Activated T-cell treated with anti-CD3 and anti-CD28 coated beads for 4 hours (primary cell): ENCODE measurements at places on chromosomes 12 and 14.

DNA sequence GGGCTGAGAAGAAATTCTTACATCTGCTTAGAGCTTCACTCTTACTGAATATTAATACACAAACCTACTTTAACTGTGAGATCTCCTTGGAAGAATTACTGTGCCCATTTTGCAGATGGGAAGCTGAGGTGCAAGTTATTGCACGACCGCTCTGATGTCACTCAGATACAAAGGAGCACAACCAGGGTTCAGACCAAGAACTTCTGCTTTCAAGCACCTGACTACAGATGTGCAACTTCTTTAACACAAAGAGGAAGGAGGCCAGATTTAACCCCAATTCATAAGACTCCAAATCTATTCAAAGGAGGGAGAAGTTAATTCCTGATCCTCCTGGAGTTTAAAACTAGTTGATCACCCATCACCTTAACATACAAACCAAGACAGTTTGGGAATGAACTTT is 232.6 kb downstream of the VRK1 start:
- DNase-seq, result no peak

- DNase-seq, result no peak
Measured at GRCh38 chr12:122757568-122757967, 4.9 kb downstream of the DENR start.

- no peak for DNase-seq
Measured at GRCh38 chr12:123077298-123078119, 73.4 kb downstream of the PITPNM2 start.

GRCh38 chr14:91163316-91163715 is 49.4 kb downstream of the DGLUCY start:
- DNase-seq, result no peak

GRCh38 chr12:74426091-74426490 is 111.5 kb upstream of the ATXN7L3B start:
- no peak for DNase-seq

DNA sequence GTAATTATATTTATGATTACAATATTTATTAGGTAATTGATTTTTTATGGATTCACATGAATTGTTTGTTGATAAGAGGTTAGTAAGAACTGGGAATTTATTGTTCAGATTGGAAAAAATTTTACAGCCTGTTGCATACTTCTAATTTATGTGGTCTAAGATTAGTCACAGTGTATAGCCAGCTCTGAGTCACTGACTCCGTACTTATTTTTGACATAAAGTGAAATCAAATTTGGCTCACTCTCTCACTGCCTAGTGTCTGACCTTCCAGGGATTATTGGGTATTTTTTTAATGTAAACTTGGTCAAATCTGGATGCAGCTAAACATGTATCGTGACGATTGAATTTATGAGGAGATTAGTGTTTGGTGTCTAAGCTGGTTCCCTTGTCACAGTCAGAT is 109.3 kb downstream of the PTPRQ start:
- DNase-seq, result no peak

- DNase-seq, result no peak
Measured at GRCh38 chr12:82721726-82722125, 35.0 kb downstream of the TMTC2 start.

DNA sequence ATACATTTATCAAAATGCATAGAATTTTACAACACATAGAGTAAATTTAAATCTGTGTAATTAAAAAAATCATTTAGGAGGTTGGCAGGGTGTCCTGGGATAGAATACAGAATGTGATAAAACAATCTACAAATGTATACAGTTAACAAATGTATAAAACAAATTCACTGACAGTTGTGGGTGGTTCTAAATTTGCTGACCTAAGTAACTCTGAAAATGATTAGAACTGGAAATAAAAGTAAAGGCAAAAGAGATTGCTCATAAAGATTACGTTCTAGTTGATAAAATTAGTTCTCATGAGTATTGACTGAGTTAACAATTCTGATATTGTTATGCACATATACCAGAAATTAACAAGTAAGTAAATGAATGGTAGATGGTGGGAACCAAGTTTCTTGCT is 1827.3 kb upstream of the FLRT2 start:
- no peak for DNase-seq
